ENCODE measurements at places on chromosomes 3 and 15.

DNA sequence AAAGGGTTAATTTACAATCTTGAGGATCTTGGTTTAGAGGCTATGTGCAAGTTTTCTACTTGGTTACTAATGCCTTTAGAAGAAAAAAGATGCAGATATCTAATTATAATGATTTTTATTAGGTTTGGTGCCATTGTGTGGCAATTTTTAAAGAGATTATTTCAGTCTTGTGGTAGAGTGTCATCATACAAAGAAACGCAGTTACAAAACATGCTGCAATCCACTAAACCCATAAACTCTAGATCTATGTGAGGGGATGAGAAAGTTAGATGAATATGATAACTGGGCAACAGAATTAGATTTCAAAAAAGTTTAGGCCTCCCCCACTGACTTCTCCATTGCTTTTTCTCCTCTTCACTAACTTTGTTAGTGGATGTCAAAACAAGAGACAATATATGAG lies 106.0 kb downstream of the ARPP21 start:
- DNase-seq: no peak

DNA sequence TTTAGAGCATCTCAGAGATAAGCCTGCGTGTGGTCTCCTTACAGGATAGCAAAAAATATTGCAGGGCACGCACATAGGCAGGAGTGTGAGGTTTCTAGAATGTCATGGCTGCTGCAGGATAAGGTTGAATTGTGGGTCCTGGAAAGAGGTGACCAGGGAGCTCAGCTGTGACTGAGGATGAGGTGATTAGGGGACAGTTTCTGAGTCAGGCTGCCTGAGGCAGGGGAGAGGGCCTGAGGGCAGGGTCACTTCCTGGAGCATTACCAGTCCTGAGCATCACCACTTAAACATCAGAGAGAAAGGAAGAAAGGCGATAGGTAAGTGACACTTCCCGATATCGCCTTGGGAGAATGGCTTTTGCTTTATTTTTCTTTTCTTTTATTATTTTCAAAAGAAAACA lies 813.8 kb downstream of the TUSC7 start:
- DNase-seq: no peak

GRCh38 chr3:49135499-49135898 lies 2.6 kb upstream of the LAMB2 start:
- no peak for DNase-seq

- no peak for DNase-seq
Measured at GRCh38 chr15:33191591-33191990, 2.9 kb downstream of the FMN1 start.

DNA sequence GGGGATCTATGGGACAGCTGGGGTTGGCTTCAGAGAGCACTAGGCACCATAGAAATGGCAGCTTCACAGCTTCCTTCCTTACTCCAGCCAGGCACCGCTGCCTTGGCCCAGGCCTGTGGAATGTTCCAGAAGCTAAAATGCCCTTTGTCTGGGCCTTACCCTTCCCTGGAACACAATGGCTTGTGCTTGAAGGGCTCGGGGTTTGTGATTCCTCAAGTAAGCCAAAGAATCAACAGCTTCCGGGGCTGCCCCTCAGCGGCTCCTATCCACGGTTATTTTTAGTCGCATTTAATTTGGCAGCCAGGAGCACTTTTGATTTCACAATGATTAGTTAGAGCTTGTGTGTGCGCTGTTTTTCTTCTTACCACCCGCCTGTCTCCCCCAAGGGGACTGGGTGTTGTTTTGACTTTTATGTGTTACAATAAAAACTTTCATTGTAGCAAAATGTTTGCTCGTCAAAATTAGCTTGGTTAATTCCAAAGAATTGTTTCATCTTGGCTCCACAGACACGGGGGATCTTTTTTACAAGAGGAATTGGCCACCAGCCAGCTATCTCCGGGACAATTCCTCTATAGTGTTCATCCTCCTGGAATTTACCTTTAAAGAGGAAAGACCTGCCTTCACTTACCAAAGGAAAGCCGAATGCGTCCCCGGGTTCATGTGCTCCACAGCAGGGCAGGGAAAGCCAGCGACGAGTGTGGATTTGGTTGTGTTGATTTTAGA lies 73.8 kb downstream of the TLE3 start:
- DNase-seq: no peak

- no peak for DNase-seq
Measured at GRCh38 chr15:35698966-35699575, 153.1 kb upstream of the DPH6 start.

GRCh38 chr3:34024447-34025240 lies 226.2 kb downstream of the PDCD6IP start:
- no peak for DNase-seq

DNA sequence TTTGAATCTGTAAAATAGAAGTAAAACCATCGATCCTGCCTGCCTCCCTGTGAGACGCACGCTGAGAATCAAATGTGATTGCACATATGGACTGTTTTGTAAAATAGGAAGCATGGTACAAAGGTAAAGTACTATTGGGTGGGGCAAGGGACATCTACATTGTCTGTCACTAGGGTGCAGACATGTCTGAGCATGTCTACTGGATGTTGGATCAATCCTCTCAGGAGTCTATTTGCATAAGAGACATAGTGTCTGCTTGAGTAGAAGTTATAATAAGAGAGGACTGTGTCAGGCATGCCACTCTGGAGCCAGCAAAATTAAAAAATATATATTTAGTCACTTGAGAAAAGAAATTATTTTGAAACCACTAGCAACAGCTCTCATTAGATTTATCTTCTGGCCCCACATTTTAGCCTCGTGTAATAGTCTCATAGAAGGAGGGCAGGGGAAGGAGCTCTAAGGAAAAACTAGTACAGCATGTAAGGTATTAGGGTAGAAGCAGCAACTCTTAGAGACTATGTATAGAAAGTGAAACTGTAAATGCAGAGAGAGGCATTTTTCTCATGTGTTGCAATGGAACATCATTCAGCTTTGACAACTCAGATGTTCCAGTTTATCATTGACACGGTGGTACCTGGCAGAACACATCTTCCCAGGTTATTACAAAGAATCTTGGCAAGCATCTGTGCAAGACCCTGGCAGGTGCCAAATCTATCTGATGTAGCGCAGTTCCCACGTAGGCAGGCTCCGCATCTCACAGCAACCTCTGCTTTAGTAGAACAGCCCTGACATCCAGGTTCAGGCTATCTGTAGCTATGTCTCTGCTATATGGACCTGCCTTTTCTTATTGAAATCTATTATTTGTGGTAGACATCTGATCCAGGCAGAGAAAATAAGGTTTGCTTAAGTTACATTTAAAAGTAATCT lies 85.2 kb upstream of the CHL1 start:
- no peak for DNase-seq

DNA sequence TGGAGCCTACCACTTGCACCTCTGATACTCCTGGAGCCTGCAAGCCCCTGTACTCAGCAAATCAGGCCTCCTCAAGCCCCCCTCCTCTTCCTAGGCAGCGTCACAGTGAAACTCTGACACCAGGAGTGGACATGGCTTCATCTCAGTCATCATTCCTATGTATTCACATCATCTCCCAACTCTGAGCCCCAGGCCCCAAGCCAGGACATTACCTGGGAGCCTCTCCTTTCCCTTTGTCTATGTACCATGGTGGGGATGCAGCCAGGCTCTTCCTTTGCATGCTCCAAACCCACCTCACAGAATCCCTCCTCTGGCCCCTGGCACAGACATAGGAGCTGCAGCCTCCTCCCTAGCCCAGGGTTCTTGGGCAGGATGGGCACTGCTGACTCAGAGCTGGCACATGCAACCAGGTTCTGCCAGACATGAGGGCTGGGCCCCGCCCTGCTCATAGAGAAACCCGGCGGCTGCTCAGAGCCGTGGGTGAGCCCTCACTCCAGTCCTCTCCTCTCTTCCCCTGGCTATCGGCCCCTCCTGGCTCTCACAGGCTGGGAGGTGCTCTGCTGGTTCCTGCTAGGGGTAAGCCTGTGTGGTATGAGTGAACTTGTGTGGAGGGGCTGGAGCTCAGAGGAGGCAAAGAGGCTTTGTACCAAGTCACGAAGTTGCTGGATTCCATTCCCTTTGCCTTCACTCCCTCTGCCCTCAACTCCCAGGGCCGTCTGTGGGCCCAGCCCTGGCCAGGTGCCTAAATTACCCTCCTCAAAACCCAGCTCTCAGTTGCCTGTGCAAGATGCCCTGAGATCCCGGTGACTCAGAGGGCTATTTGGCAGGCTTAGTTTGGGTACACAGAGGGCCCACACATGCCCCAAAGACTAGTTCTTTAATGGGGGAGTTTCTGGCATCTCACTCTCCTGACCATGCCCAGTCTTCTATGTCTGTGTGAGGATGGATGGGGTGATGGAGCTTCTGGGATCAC lies 1.9 kb upstream of the PLCD1 start:
- DNase-seq: no peak

GRCh38 chr15:47383102-47383501 lies 334.2 kb upstream of the SEMA6D start:
- no peak for DNase-seq

DNA sequence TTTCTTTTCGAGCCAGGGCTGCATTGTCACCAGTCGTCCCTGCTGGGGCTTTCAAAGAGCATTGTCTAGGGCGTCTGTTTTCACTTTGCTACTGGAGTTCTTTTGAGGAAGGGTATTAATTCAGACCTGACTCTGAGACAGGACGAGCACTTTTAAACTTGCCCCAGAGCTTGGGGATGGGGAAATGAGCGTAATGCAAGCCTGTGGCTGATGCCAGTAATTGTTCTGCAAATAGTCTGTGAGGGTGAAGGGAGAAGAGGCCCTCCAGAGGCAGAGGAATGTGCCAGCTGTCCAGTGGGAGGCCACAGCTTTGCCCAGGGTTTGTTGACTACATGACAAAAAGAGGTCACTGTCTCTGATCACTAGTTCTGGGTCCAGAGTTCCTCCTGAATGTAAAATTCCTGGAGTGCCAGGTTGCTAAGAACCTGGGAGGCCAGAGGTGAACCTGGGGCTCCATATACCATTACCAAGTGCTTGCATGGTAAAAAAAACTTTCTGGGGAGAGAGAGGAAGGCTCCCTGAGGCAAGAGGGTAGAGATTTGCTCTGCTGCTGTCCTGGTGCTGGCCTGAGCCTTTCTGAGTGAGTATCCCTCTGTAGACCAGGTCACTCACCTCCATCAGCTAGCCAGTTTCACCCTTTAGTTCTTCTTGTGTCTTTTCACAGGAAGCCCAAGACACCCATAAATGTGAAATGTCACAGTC lies 14.8 kb downstream of the EEFSEC start:
- DNase-seq: no peak

GRCh38 chr3:182739619-182740018 lies 53.7 kb upstream of the ATP11B start:
- no peak for DNase-seq

DNA sequence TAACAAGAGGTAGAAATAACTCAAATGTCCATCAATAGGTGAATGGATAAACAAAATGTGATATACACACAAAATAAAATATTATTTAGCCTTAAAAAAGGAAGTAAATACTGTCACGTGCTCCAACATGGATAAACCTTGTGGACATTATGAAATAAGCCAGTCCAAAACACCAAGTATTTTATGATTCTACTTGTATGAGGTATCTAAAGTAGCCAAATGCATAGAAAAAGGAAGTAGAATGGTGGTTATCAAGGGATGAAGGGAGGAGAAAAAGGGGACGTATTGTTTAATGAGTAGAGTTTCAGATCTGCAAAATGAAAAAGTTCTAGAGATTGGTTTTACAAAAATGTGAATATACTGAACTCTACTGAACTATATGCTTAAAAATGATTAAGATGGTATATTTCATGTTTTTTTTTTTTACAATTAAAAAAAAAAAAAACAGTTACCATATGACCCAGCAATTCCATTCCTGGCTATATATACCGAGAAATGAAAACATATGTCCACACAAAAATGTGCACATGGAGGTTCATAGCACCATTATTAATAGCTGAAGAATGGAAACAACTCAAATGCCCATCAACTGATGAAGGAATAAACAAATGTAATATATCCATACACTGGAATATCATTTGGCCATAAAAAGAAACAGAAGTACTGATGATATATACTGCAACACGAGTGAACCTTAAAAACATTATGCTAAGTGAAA lies 29.1 kb upstream of the MAP6D1 start:
- no peak for DNase-seq

- DNase-seq: no peak
Measured at GRCh38 chr3:190213727-190214126, 93.0 kb upstream of the P3H2 start.
